NB4 (cell line): ENCODE measurements at places on chromosomes 5 and 9.

- DNase-seq: no peak
Observed at GRCh38 chr9:5563886-5564285, 53.6 kb downstream of the PDCD1LG2 start.

GRCh38 chr9:78121488-78121887 lies 89.9 kb upstream of the GNAQ start:
- peak; percentile 81 for DNase-seq

DNA sequence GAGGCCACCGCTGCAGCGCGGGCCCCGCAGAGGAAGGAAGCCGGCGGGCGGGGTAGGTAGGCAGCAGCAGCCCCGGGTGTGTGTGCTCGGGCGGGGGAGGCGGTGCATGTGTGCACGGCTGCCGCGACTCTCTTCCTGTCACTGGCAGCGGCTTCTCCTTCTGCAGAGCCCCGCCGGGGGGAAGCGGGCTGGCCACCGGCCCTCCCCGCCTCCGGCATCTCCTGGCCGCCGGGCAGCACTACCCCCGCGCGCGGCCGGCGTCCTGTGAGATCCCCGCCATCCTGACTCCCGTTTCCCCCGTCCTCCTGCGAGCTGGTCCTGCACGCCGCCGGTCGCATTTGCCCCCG lies 315 bp downstream of the PIK3R1 start:
- peak; percentile 84 for DNase-seq

DNA sequence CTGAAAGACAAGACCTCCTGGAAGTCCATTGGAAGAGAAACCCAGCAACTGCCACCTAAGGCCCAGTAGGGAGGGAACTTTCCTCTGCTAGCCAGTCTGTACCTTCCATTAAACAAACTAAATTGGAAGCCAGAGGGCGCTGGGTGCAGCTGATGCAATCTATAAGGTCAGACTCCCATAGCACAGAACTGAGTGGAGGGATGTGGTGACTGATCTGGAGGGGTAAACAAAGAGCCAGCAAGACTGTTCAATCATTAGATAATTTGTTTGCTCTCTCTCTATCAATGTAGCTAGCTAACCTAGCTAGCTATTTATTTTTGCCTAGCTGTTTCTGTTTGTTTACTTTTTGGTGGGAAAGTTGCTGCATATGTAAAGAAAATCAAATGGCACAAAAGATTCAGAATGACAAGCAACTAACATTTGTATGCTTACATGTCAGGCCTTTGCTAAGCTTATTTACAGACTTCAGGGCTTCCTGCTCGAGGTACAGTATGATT lies 291.8 kb upstream of the DAB2 start:
- DNase-seq: peak; percentile 74

- no peak for DNase-seq
Observed at GRCh38 chr5:112142769-112143270, 276.3 kb downstream of the EPB41L4A start.
